Occipital lobe (tissue), 3 donors: ENCODE measurements at places on chromosomes 13 and 19.
A peak's percentile ranks its signal among the peaks of the same experiment; 100 is the strongest.

DNA sequence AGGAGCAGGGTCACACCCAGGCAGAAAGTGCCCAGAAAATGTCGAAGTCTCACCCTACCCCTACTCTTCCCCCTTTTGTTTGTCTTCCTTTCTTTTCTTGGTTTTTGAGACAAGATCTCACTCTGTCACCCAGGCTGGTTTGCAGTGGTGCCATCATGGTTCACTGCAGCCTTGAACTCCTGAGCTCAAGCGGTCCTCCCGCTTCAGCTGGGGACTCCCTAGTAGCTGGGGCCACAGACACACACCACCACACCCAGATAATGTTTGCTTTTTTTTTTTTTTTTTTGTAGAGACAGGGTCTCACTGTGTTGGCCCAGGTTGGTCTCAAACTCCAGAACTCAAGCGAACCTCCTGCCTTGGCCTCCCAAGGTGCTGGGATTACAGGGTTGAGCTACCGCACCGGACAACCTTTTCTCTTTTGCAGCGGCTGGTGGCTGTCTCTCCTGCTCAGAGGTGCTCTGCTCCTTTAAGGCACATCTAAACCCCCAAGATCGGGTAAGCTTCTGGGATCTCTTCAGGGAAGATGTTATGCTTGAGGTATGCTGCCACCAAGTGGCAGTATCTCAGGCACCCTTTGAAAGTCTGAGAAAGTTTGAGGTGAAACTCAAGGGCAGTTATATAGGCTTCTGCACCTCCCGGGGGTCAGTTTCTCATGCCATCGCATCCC is 22.4 kb upstream of the EBI3 start:
- no peak for DNase-seq

GRCh38 chr13:58666331-58666730 is 1034.8 kb downstream of the PCDH17 start:
- no peak for DNase-seq

GRCh38 chr19:55258828-55259539 is at the start of gene PPP6R1:
PPP6R1 (minus strand) TSS chr19:55259017; CDS start chr19:55247103, 11,914 bp downstream.
- peak; percentile 93 for DNase-seq

- DNase-seq = no peak
Observed at GRCh38 chr19:19746286-19747213, 13.6 kb upstream of the ZNF14 start.

DNA sequence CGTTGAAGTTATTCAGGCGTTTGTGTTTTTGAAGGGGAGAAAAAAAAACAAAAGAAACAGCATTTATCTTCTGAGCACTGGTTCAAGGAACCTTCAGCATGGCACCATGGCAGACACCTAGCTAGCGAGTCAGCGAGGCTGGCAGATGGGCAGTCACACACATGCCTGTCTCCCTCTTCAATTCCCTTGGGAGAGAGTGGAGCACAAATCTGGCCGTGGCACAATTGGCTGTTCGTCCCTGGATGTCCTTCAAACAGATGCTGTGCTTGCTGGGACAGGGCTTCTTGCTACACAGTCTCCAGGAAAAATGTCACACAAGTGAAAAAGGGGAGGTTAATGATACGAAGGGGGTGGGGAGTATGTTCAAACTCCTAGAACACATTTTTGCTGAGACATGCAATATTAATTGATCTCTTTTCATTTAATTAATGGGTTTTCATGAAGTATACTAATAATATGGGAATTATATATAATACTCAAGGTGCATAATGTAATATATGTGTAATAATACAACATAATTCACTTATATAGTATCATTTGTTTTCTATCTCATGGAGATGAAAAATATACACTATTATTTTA is 1674.5 kb upstream of the SLC10A2 start:
- no peak for DNase-seq

DNA sequence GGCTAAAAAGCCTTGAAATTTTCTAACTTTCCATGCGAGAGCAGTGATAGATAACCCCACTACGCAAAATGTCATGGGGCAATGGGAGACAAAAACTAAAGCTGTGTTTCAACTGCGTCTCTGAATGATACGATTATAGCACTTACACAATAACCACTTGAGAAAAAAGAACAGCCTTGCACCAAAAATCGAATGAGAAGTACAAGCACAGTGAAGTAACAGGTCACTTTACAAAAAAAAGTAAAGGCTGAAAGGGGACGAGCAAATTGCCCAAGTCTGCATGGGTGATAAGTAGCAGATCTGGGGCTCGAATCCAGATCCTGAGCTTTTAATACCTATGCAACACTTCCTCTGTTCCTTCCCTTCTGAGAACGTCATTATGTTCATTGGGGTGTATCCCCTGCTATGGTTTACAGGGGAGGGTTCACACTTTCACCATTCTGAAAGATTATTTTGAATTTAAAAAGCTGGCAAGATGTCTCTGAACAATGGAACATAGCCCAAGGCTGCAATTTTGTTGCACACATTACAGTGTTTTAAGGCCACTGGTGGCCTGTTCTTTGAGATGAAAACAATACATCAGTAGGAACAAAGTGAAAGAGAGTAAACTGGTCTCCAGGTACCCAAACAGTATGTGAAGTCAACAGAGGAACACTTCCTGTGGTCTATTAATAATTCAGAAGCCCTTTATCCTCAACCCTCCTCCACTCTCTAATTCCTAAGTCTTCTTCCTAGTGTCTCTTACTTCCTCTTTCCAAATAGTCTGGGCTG is 3.2 kb downstream of the CPB2 start:
- DNase-seq = no peak

GRCh38 chr19:43452582-43452981 is 12.8 kb downstream of the LYPD3 start:
- no peak for DNase-seq

DNA sequence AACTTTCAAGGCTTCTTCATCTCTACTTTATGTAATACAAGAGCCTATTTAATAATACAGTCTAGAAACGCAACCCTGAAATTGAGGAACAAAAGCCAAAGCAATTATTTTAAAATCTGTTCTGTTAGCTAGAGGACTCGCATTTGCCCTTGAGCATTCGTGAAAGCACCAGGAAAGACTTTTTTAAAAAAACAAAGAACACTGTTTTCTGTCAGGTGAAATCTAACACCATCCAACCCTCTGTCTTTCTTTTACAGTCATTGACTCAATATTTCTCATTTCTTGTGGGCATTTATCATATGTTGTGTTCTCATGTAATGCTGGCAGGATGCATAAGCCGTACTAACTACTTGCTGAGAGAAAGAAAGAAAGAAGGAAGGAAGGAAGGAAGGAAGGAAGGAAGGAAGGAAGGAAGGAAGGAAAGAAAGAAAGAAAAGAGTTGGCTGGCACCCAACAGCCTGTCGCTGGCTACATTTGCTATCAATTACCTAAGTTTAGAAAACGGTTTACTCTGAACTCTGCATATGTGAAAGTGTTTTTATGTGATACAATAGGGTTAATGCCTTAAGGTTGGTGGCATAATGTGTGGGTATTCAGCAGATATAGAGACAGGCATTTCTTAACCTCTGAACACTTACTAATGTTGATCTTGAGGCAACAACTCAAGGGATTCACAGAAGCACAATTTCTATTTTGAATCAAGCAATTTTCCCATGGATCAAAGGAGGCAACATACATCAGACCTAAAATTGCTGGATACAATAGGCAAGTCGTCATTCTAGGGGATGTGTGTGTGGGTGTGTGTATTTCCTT is 445.4 kb downstream of the DCT start:
- DNase-seq = no peak

DNA sequence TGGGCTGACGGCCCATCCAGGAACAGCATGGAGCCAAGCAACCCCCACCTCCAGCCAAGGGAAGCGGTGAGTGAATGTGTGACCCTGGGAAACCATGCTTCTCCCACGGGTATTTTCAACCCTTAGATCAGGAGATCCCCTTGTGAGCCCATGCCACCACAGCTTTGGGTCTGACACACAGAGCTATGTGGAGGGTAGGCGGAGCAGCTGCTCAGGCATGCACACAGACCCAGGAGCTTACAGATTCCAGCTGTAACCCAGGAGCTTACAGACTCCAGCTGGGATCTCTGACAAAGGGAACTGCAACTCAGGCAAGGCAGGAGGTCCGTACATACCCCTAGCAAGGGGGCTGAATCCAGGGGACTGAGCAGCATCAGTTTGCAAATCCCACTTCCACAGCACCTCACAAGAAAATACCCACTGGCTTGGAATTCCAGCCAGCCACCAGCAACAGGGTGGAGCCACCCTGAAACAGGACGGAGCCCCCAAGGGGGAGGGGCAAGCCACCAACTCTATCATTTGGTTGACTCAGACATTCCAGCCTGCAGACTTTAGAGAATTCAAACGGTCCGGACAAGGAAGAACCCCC is 40.8 kb upstream of the RFXAP start:
- DNase-seq = no peak

DNA sequence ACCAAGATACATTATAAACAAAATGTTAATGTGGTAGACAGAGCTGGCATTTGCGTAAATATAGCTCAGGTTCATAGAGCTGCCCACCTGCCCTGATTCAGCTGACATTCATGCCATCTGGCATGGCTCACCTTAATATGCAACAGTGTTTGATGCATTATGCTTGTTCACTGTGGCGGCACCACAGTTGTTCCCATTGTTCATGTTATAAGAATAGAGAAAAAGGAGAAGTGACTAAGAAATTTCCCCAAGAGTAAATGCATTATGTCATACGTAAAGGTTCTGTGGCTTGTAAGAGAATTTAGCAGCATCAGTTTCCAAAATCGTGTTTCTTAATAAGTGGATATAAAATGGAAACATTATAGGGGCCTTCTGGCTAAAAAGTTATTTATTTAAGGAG is 4.5 kb downstream of the CCNA1 start:
- no peak for DNase-seq

DNA sequence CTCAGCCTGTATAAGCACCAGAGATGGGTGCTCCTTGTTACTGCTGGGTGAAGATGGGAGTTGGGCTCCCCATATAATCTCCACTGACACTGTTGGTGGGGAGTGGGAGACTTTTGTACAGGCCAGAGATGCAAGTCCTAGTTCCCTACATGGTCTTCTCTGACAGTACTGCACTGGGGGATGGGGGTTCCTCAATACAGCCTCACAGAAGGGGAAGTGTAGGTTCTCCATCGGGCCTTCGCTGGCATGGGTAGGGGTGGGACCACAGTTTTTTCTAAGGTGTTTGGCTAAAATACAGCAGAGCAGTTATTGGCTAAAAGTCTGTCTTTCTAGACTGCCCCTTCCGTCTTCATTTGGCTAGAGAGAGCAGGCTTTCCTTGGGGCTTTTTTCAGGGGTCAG is 167.2 kb upstream of the SERP2 start:
- no peak for DNase-seq

GRCh38 chr13:88958821-88959220 is 1287.7 kb downstream of the SLITRK5 start:
- no peak for DNase-seq

- DNase-seq = peak; percentile 58
Observed at GRCh38 chr19:19460761-19461265, 54.5 kb downstream of the TSSK6 start.

DNA sequence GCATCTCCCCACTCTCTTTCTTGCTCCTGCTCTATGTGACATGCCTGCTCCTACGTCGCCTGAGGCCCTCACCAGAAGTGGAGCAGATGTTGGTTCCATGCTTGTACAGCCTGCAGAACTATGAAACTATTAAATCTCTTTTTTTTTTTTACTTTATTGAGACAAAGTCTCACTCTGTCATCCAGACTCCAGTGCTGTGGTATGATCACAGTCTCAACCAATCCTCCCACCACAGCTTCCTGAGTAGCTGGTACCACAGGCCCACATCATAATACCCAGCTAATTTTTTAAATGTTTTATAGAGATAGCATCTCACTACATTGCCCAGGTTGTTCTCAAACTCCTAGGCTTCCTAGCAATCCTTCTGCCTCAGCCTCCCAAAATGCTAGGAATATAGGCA is 1067.7 kb downstream of the PCDH9 start:
- no peak for DNase-seq

DNA sequence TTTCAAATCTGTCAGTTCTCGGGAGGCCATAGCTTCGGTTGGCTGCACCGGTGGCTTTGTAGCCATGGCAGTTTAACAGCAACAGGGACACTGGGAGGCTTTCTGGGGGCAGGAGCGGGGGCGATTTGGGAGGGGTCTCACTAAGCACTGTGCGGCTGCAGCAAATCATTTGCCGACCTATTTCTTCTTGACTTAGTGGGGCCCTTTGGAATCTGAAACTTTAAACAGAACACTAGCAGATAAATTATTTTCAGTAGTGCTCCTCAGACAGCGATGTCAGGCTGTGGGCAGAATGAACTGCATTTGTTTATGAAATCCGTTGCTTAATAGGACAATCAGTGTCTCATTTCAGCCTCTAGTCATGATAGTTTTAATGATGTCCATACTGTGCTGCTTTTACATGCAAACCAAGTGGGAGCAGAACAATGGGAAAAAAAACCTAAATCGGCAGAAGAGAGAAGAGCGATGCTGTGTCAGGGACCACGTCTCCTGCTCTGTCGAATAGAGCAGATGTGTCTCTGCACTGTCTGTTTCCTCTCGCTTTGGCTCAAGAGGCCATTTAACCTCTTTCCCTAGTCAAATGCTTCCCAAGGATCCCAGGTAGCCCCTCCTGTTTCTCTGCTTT is 211.9 kb downstream of the OLFM4 start:
- no peak for DNase-seq

- no peak for DNase-seq
Observed at GRCh38 chr19:1933942-1934341, 7.0 kb upstream of the CSNK1G2 start.

DNA sequence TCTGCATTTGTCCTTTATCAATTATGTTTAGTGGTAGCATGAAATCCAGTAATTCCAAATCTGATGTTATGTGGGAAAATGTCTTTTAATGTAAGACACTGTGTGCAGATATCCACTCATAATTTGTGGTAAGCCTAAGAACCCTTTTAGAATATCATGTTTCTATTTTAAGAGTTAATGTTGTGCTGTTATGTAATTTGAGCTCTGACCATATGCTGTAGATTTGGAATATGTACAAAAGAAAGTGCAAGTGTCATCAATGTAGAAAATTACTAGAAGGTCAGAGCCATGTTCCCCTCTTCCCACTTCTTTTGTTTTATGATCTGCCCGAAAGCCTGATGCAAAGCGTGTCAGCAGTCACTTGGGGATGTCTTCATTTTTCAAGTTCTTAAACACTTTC is 44.5 kb downstream of the SCEL start:
- no peak for DNase-seq

- no peak for DNase-seq
Observed at GRCh38 chr13:113446488-113446854, 6.8 kb downstream of the ADPRHL1 start.

- no peak for DNase-seq
Observed at GRCh38 chr19:28535352-28535775, 677.6 kb downstream of the UQCRFS1 start.

- no peak for DNase-seq
Observed at GRCh38 chr13:94480672-94481145, 1.2 kb upstream of the DCT start.
